Fibroblast of skin of left biceps (primary cell): ENCODE measurements at places on chromosomes 4 and X.

- no peak for DNase-seq
These were observed 567.9 kb downstream of the INPP4B start for GRCh38 chr4:142278171-142278570.

DNA sequence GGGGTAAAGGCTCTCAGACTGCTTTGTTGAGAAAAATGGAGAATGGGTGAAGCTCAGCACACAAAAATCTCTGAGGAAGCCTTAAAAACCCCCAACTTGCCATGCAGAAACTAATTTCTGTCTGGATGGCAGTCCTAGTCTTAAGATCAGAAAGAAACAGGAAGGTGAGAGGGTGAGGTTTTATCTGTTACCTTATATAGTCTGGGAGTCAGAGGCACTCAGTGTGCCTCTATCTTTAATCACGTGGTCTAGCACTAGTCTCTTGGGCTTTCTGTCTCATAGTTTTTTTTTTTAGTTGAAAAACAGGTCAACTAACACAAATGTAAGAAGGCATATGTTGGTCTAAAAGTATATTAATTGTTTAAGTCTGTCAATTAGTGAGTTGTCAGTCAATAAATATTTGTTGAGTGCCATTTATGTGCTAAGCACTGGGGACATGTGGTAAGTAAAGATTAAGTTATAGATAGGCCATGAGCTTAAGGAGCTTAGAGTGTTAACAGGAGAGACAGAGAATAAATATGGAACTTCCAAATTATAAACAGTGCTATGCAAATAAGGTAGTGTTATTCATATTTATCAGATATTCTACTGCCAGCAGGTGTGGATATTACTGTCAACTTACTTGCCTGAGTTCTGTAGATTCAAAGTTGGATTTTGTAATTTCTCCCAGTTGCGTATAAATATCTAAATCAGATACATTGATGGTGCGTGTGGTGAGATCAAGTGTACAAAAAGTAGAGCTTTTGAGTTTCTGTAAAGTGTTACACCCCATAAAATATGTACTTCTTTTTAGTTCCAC lies 7.0 kb downstream of the CYBB start:
- no peak for DNase-seq

DNA sequence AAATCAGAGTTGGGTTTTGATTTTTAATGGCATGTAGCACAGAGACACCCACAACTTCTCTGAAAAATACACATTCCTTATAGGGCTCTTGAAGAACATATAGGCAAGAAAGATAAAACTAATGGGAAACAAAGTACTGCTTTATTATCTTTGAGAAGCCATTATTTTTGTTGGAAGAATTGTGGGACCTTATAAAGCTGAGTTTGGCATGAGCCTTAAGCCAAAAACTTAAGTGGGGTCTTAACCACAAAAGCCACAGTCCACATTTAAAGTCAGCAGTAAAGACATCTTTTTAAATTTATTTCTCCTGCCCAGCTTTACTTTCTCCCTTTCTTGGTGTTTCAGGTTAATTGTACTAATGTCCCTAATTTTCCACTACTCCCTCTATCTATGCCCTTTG lies 1297.3 kb downstream of the C4orf33 start:
- no peak for DNase-seq

GRCh38 chr4:88398381-88398780 lies 19.7 kb downstream of the HERC6 start:
- no peak for DNase-seq

- DNase-seq, result no peak
These were observed 139.5 kb downstream of the SH3KBP1 start for GRCh38 chrX:19747652-19748610.

DNA sequence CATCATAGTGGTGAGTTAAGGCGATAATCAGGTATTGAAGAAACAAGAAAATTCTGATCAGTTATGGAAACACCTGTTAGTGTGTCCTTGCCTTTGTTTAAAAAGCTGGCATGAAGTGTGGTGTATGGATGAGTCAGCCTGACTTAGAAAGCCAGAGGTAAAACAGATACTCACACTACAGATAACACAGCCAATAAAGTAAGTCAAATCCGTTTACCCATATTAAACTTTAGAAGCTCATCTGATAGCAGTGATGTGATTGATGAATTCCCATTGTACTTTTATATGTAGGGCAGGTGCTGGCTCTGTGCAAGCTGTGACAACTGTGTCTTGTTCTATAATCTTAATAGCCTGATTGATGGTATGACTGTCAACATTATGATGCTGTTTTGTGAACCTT lies 1392.7 kb upstream of the IGFBP7 start:
- no peak for DNase-seq

GRCh38 chrX:11555759-11556158 lies 110.0 kb downstream of the ARHGAP6 start:
- no peak for DNase-seq

DNA sequence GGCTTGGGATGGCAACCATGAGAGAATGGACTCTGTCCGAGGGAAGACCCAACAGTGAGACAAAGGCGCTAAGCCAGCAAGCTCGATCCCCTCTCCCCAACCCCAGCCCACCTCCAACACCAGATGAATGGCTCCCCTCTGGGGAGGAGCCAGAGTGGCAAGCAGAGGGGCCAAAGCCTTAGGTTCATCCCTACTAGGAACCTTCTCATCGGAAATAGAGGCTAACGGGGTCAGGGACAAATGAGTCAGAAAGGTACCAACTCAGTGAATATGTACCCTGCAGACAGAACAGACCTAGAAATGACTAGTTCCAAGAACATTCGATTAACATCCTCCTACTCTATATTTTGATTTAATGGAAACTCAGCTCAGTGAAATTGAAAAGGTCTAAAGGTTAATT lies 73.9 kb downstream of the NSG1 start:
- DNase-seq, result no peak

GRCh38 chr4:98663226-98664006 lies 5.0 kb upstream of the TSPAN5 start:
- no peak for DNase-seq

DNA sequence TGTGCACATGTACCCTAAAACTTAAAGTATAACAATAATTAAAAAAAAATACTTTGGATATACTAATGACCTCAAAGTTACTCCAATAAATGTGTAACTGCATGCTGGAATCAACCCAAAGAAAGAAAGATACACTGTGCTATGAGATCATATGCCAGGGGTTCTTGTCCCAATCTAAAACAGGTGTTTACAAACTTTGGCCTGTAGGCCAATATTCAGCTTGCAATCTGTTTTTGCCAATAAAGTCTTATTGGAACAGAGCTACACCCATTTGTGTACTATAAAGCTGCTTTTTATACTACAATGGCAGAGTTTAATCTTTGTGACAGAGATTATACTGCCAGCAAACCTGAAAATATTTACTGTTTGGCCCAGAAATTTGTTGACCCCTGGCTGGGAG lies 138.8 kb upstream of the AFF2 start:
- no peak for DNase-seq

GRCh38 chr4:113692809-113693411 lies 68.6 kb downstream of the CAMK2D start:
- DNase-seq, result no peak

DNA sequence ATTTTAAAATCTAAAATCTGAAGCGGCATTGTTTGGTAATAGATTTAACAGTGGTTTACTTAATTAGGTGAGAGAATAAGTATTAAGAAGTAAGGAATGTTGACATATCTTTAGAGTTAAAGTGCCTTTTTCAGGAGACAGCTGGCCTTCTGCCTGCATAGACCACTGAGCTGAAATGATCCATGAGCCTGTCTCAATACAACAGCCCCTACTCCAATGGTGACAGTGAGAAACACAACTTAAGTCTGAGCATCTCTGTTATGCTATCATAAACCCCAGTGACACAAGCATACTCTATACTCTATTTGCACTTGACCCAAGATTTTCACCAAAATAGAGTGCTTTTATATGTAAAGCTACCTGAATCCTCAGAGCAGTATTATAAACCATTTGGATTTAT lies 137.9 kb downstream of the GRIA2 start:
- no peak for DNase-seq

- no peak for DNase-seq
These were observed 11.2 kb downstream of the FHDC1 start for GRCh38 chr4:152947311-152947710.
